Body of pancreas (tissue), 4 donors: ENCODE measurements at places on chromosomes 11 and 22. TPM values are rescaled to one million over a fixed set of nuclear protein-coding genes. Genes with fewer than 3 reads are reported as not detected.

LYVE1 gene
- 31.4 TPM for total RNA-seq

BCO2 gene
- total RNA-seq: 4.2 TPM

DNA sequence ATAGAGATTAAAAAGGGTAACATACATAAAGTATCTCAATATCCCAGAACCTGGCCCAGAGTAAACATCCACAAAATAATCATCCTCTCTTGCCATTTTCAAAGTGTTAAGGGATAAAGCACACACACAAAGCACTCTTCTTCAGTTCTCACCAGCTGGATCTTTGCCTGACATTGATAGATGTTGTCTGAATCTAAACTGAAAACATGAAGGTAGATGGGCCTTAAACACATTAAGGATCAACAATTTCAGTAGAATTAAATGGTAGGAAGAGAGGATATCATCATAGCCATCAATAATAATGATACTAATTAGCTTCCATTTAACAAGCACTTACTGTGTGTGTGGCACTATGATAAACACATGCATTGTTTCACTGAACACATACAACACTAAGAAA lies 261.1 kb downstream of the OPCML start:
- no peak for DNase-seq

DNA sequence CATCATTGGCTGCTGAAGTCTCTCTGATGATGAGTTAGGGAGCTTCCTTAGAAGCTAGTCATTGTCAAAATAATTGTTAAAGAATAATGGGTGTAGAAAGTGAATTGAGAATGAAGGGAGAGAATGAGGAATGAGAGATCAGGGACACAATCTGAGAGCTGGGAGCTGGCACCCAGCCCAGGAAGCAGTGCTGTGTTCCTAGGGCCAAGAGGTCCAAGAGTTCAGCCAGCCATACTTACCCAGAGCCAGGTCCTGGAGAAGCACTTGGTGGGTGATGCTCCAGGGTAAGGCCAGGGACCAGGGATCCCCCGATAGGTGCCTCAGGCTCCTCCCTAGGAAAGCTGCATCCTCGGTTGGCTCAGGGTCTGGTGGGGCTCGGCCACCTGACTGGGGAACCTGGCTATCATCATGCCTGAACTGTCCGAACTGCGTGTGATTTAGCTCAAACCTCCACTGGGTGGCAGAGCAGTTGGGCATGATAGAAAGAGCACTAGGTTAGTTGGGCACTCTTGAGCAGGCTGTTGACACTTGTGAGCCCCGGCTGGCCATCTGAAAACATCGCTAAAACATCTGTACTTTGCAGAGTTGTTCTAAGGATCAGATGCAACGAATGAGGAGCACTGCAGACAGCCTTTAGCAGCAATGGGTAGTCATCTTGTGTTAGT lies 123.9 kb upstream of the NCAM1 start:
- no peak for DNase-seq

GRCh38 chr11:111347723-111348115 lies 31.4 kb downstream of the POU2AF1 start:
- no peak for DNase-seq

DNA sequence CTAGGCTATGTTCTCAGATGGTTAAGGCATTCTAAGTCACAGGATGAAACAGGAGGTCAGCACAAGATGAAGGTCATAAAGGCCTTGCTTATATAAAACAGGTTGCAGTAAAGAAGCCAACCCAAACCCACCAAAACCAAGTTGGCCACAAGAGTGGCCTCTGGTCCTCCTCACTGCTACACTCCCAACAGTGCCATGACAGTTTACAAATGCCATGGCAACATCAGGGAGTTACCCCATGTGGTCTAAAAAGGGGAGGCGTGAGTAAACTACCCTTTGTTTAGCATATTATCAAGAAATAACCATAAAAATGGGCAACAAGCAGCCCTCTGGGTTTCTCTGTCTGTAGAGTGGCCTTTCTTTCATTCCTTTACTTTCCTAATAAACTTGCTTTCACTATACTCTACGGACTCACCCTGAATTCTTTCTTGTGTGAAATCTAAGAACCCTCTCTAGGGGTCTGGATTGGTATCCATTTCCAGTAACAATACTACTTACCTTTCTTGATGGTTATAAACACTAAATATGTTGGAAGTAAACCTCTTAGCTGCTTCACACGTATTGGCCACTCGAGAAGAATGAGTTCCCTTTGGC lies 1237.9 kb downstream of the FAM181B start:
- no peak for DNase-seq

CBY1 gene
- 16.5 TPM for total RNA-seq

DNA sequence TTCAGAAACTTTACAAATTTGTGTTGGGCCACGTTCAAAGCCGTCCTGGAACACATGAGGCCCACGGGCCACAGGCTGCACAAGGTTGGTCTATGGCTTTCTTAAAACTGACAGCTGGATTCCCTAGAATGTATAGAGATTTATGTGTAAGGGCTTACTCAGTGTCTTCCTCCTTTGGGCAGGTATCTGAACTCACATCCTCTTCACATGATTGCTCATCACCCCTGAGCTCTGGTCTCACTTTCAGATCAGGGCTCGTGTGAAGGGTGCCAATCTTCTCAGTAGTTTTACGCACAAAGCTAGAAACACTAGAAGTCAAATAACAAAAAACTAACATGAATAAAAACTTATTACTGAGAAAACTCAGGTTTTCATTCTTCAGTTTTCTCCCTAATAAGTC lies 27.1 kb downstream of the HPS5 start:
- no peak for DNase-seq

GRCh38 chr11:94528551-94528950 lies 15.2 kb upstream of the FUT4 start:
- DNase-seq: no peak

GRCh38 chr11:45554230-45554967 lies 111.0 kb downstream of the CHST1 start:
- no peak for DNase-seq

GRCh38 chr22:37803639-37804351 lies 3.9 kb upstream of the GCAT start:
- DNase-seq: no peak

GRCh38 chr22:46830841-46831240 lies 68.4 kb downstream of the TBC1D22A start:
- DNase-seq: no peak

DNA sequence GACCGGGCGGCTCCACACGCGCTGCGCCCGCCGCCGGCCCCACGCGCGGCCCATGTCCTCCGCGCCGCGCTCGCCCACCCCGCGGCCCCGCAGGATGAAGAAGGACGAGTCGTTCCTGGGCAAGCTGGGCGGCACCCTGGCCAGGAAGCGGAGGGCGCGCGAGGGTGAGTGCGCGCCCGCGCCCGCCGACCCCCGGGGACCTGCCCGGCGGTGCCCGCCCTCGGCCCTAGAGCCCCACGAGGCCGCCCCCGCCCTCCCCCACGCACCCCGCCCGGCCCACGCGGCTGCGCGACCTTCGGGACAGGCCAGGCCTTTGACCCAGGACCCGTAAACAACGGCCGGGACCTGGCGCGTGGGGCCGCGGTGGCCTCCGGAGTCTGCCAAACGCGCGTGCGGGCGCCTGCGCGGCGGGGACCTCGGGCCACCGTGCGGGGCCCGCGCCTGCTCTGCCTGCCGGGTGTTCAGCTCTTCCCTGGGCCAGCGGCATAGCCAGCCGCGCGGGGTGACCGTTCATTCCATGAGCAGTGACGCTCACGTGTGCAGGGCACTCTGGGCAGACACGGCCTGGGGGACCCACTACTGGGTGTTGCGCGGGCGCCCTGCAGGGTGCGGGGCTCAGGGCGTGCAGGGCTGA lies at the start of gene PARVB:
Gene PARVB (plus strand): TSS at position 15 of the 634 bp plus-strand sequence. CDS start 38 bp downstream, at position 53.
- peak; percentile 19 for DNase-seq

CARD16 gene
- total RNA-seq: 6.0 TPM
